Upper lobe of left lung (tissue), 6 donors: ENCODE measurements at places on chromosomes 7 and 10.

- DNase-seq: no peak
These were observed 473.0 kb downstream of the PLXDC2 start for GRCh38 chr10:20289070-20289828.

DNA sequence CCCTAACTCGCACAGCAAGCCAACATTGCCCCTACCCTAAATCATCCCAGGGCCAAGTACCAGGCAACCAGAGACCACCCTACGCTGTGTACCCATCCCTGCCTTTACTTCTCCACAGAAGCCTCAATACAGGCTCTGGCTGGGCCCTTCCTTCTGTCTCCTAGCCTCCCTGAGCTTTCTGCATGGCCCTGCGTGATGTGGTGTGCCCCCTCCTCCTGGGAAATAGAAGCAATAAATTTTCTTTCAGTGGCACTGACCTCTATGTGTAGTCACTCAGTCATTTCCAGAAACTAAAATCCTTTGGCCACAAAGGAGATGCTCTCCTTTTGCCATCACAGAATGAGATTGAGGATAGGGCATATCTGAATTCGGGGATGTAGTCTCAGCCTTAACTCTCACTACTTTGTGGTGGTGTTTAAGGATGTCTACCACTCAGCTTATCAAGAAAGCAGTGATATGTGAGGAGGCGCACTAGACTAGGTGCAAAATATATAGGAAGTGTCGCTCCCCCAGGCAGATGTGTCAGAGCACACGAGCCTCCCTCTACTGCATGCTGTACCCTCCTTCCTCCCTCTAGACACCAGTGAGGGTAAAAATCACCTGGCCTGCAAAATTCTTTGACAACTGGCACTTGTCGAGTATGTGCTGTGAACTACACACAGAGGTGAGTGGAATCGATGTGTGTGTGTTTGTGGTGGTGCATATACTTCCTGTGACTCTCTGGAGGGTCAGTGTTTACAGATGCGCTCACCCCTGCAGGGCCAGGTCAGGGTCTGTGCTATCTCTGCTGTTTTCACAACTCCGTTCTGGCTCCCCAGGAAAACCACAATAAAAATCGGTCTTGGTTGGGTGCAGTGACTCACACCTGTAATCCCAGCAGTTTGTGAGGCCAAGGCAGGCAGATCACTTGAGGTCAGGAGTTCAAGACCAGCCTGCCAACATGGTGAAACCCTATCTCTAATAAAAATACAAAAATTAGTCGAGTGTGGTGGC, 825.9 kb upstream of the IGFBP3 start:
- DNase-seq: no peak

DNA sequence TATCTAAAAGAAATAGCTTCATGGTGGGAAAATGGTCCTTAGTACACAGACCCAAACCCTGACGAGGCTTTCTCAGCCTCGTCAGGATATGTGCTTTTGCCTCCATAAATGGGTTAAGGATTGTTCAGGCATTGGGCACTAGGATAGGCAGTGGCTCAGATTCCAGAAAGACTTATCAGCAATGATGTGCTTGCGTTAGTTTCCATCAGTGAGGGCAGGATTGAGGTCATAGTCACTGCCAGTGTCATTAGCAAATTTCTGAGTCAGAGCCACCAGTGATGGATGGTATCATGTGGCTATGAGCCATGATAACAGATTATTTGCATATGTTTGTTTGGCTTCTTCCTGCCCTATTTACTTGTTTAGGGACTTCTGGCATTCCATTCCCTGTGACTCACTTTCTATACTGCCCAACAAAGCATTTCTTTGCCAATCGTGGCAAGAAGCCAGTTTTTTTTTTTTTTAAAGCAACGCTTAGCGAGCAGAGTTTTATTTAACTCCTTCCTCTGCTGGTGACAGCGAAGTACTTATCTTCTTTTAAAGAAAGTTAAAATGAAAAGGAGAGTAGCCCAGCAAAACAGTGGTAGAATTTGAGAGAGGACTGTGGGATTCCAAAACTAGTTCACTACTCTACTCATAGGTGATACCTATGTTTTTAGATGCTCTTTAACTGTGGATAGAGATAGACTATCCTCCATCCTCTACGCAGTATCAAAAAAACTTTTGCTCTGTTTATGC, 44.4 kb downstream of the MYPN start:
- no peak for DNase-seq

GRCh38 chr10:66501356-66501755, 424.5 kb upstream of the LRRTM3 start:
- DNase-seq: no peak

DNA sequence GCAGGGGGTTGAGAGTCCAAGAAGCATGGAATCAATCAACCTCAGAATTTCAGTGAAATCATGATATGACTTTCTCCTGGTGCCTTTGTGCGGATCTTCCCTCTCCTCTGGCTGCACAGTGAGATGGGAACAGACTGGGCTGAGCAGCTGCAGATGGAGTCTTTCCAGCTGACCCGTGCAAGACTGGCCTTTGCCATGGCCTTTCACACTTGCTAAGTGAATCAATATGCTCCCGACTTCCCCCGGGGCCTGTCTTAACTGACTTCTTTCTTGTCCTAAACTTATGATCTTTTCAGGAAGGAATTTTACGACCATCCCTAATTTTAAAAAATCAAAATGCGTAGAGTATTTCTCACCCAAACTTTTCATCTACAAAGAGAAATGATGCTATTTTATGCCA, 469.9 kb downstream of the GALNT17 start:
- no peak for DNase-seq

GRCh38 chr10:110758128-110758765, 113.5 kb upstream of the PDCD4 start:
- DNase-seq: no peak

- no peak for DNase-seq
These were observed 14.1 kb upstream of the DUSP5 start for GRCh38 chr10:110483633-110484032.

GRCh38 chr7:90564455-90564854, 31.7 kb upstream of the CDK14 start:
- DNase-seq: no peak

GRCh38 chr10:128322950-128323349, 196.7 kb upstream of the MKI67 start:
- DNase-seq: no peak

GRCh38 chr7:24827027-24827426, 69.8 kb upstream of the GSDME start:
- DNase-seq: no peak

DNA sequence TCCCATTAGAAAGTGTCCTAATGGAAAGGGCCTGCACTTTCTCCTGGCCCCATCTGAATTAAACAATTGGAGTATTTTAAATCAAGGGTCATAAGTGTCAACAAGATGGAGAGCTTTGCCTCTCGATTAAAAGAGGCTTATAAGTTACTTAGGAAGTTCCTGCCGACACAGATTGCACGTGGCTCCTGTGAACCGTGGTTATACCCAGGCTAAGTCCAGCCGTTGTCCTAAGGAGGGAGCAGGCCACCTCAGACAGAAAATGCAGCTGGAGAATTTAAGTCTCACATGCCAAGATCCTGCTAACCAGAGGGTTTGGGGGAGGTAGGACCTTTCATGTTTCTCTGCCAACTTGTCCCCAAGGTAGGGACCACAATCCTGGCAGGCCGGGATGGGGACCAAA, 626.5 kb upstream of the GALNT17 start:
- DNase-seq: no peak

GRCh38 chr10:123160311-123160980, 6.2 kb downstream of the BUB3 start:
- no peak for DNase-seq

GRCh38 chr7:98669329-98670000, 52.4 kb downstream of the NPTX2 start:
- no peak for DNase-seq

DNA sequence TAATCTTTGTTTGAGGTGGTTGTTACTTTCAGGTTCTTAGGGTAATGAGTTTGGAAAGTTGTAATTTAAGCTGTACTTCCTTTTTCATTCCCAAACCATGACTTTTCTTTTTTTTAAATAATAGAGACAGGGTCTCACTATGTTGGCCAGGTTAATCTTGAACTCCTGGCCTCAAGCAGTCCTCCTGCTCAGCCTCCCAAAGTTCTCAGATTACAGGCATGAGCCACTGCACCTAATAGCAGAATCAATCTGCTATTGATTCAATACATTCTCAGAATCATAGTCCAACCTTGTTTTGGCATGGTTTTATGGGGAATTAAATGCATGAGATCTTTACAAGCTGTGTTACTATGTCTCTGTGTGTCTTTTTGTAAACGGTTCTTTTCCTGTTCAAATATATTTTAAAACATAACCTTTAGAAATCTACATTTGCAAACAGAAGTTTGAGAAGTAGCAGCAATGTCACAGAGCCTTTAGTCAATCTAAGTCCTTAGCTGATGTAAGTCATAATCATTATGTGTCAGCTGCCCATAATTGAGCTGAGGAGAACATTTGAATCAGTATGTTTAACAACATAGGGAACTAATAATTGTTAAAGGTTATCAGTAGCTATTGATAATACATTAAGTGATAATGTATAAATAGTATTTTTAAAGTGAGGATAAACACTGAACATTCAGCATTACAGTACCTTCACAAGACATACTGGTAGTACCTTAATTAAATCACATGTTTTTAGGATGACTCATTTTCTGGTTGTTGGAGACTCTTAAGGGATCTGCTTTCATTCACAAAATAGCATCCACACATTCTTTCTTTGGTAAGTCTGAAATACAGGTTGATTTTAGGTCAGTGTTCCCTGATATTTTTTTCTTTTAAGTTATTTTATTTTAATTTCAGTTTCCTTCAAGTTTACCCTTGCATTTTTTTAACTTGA, 8.8 kb downstream of the INPP5F start:
- no peak for DNase-seq

- no peak for DNase-seq
These were observed 90.5 kb downstream of the RNF216 start for GRCh38 chr7:5690931-5691473.

DNA sequence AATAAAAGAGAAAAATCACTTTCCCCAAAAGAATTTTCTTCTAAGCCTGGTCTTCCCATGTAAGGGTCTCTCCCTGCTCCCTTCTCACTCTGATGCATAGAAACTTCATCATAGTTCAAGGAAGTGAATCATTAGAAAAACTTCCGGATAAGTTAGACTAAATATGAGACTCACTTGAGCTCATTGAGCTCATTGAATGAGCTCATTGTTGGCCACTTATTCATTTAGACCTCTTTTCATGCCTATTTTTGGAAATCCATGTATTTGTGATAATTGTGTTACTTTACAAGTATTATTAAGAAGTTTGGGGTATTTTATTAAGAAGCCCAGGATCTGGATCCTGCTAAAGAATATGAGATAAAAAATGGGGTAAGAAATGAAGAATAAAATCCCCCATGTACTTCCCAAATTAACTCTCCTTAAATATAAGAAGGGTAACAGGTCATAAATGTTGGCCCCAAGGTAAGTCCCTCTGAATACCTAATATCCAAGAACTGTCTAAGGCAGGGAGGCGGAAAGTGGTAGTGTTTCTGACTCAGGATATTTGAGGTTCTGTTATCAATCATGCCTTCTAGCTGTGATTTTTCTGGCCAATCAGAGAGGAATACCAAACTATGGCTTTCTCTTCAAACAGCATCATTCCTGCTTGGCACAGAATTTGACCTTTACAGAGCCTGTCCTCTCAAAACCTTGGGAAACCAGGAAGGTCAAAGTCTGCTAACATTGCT, 236.5 kb upstream of the PTN start:
- DNase-seq: no peak

- DNase-seq: peak; percentile 78
These were observed 27.1 kb downstream of the FOXK1 start for GRCh38 chr7:4709187-4709586.

GRCh38 chr10:29861811-29862505, 197.4 kb downstream of the JCAD start:
- no peak for DNase-seq

- no peak for DNase-seq
These were observed 88.7 kb upstream of the KCTD7 start for GRCh38 chr7:66539902-66540375.

DNA sequence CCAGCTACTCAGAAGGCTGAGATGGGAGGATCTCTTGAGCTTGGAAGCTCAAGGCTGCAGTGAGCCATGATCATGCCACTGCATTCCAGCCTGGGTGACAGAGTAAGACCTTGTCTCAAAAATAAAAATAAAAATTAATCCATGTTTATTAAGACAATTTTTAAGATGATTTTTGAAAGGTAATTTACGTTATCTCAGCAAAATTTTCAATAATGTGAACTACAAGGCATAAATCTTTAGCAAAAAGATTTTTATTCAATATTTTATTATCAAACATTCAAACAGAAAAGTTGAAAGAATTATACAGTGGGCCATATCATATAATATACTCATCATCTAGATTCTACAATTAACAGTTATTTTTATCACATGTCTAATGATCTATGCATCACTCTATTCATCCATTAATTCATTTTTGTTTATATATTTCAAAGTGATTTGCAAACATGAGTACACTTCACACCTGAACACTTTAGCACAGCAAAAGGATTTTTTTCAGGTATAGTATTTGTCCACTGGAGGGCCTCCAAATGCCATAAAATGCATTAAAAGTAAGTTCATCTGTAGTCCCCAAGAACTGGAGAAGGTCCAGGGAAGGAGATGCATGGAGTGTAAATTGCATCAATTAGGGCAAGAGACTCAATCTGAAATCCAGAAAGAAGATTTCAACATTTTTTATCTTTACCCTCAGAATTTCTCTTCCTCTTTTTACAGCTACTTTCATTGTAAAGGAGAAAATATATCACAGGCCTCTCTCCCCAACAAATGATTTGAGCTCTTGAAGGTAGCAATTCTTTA, 38.6 kb upstream of the RSBN1L start:
- peak; percentile 28 for DNase-seq

- no peak for DNase-seq
These were observed 50.3 kb downstream of the PALD1 start for GRCh38 chr10:70528741-70529362.

- no peak for DNase-seq
These were observed 49.1 kb downstream of the STAM start for GRCh38 chr10:17693009-17693408.

DNA sequence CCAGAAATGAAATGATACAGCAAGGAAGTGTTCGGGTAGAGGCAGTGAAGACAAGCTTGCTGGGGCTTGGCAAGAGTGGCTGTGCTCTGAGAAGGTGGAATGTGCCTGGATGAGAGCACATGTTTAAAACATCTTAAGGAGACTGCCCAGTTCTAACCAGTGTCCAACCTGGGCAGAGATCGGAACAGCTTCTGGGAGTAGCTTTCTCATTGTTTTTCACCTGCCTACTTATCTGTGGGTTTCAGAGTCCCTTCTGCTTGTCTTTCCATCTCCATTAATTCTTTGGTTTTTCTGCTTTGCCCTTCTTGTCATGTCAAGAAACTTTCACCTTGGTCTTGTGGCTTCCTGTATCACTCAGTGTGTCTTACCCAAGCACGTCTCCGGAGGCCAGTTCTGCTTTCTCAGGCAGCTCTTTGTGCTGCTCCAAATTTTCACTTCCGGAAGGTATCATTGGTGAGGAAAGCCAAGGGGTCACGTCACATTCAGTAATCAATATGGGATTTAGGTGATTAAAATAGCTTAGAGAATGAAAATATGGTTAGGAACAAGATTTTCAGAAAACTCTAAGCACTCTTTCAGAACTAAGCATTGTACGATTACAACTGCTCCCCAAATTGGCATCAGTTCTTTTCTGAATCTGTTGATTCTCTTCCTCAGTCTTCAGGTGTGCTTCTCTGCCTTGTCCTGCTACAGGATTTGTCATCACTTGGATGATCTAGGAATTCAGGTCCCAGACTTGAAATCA, 5.5 kb upstream of the LAMB4 start:
- no peak for DNase-seq
